Stimulated activated CD8-positive, alpha-beta memory T cell treated with anti-CD3 and anti-CD28 coated beads, Interleukin-2, amount 100 ng/mL, for 1 hour (primary cell): ENCODE measurements at places on chromosomes 1 and 21.

GRCh38 chr1:6184083-6184783 lies 4.1 kb upstream of the CHD5 start:
- no peak for DNase-seq

DNA sequence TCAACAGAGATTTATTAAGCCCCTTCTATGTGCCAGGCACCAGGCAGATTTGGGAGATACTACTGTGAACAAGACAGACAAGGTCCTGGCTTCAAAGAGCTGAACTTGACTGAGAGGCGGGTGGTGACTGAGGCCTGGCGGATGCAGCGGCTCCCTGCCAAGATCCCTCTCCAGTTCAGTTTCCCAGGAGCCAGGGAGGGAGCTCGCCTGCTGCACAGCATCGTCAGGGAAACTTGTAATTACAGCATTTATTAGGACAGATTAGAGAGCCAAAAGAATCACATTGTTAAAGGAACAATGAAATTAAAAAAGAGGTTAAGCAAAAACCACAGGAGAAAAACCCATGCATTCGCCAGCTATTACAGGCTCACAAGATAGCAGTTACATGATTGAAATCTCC lies 55.3 kb downstream of the ETS2 start:
- DNase-seq, result no peak

DNA sequence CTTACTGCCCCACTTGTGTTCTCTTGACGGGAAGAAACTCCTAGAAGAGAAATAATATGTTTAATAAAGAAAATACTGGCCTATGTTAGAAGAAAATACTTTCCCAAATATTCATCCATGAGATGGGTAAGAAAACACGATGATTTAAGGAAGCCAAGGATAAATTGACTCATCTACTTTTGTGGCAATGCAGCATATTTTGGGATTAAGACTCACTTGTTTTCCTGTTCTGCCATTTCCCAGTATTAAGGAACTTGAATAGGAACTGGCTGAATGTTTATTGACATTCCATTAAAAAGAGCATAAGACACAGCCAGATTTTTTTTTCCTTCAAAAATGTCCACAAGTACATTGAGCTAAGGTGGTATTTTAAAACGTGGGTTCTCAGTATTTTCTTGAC lies 10.9 kb upstream of the ADAMTS5 start:
- no peak for DNase-seq

DNA sequence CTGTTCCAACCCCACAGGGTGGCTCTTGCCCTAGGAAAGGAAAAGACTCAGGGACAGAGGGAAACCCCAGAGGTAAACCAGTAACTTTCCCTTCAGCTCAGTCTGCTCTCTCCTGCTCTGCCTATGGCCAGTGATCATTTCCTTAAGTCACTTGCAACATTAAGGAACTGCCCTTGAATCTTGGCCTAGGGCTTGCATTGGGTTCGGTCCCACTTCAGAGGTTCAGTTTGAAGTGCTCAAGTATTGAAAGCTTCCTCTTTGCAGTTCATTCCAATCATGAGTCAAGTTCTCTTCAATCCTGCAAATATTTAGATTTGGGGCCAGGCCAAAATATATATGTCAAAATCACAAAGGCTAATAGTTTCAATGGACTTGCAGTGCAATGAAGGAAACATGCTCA lies 97.7 kb upstream of the IRF2BP2 start:
- no peak for DNase-seq

- no peak for DNase-seq
Measured at GRCh38 chr1:55589671-55590297, 374.6 kb upstream of the USP24 start.

- DNase-seq, result no peak
Measured at GRCh38 chr1:109535971-109536491, 3.6 kb upstream of the GPR61 start.

DNA sequence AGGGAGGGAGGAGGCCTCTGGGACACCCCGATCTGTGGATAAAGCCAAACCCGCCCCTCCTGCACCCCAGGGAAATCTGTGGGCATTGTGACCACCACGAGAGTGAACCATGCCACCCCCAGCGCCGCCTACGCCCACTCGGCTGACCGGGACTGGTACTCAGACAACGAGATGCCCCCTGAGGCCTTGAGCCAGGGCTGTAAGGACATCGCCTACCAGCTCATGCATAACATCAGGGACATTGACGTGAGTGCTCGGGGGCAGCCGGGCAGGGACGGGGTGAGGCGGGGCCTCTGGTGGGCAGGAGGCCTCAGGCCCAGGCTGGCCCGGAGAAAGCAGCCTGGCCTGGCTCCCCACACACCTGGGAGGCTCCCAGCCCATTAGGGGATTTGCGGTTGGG lies 54.7 kb downstream of the ALPL start:
- DNase-seq, result no peak

DNA sequence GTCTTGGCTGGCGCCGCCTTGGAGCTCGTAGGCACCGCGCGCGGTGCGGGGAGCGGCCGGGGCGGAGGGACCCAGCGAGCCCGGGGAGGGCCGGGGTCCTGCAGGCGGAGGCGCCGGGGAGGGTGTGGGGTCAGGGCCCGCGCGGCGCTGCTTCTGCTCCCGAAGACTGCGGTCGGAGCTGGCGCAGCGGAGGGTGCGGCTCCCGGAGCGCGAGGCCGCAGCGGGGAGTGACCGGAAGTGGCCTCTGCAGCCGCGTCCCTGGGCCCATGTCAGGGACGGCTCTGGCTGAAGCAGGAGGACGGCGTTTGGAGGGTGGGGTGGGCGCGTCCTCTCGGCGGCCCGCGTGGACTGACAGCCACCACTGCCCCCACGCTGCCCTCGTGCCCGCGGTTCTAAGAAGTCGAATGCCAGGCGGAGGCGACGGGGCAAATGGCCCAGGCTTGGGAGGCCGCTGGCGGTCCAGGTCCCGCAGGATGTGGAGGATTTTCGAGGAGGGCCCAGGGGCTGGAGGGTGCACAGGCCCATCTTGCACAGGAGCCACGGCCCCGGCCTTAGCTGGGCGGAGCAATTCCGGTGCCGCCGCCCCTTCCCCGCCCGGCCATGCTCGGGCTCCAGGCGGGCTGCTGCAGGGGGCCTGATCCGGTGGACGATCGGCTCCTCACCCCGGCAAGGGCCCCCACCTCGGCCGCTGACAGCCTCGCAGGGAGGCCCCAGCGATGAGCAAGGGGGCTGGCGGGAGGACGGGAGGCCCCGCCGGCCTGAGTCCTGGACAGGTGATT lies 7.7 kb upstream of the ZNF669 start:
- no peak for DNase-seq

- peak; percentile 63 for DNase-seq
Measured at GRCh38 chr1:27395441-27396195, 3.2 kb downstream of the GPR3 start.

- DNase-seq, result no peak
Measured at GRCh38 chr1:212953321-212953720, 3.0 kb downstream of the VASH2 start.

GRCh38 chr1:153532769-153533599 lies 2.8 kb downstream of the S100A6 start:
- peak; percentile 66 for DNase-seq

DNA sequence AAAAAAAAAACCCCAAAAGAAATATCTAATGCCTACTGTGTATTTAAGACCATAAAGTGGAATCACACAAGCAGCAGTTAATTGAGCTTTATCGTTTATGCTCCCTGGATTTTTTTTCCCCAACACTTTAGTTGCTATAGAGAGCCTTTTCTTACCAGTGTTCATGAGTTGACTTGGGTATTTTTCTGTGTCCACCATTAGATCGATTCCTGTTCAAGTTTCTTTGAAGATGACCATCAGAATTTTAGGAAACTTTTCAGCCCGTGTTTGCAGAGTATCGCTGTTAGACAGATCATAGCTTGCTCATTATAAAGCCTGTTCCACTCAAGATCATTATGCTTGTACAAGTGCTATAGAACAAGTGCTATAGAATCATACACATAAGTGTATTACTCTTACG lies 1.5 kb downstream of the RALGPS2 start:
- DNase-seq, result no peak

DNA sequence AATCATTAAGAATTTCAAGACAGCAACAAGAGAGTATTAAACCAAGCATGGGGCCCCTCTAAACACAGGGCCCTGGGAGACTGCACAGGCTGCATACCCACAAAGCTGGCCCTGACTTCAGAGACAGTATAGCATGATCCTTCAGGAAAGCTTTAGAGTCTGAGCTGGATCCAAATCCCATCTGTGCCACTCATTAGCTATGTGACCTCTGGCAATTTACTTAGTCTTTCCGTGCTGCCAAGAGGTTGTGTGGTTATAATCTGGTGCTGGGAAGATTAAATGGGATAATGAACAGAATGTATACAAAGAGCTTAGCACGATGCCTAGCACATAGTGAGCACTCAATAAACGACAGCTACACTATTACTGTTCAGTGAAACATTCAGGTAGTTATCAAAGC lies 4.0 kb downstream of the PHC2 start:
- DNase-seq, result no peak

DNA sequence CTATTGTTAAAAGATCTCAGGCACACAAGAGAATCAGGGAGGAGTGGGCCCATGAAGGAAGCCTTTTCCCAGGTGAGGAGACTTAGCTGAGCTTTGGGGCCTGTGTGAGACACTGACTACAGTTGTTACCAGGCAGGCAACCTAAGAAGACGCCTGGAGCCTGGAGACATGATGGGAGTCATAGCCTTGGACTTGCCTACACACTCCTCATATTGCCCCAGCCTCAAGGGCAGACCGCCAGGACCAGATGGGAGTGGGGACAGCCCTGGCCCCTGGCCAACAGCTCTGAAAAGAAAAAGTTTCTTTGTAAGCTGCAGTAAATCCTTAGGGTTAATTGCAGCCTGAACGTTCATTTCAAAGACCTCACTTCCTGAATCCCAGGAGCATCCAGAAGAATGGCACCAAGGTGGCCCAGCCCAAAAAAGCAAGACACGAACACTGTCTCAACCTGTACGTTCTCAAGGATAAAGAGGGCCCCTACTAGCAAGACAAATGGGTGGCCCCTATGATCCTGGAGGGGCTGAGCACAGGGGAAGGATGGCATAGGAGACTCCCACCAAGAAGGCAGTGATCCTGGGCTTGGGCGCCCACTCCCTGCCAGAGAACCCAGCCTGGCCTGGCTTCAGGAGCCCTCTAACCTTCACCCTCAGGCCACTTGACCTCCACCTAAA lies 33.2 kb upstream of the BTG2 start:
- no peak for DNase-seq

GRCh38 chr1:210342986-210343780 lies 14.5 kb downstream of the HHAT start:
- no peak for DNase-seq

GRCh38 chr1:24952413-24952841 lies 22.4 kb upstream of the RUNX3 start:
- no peak for DNase-seq

GRCh38 chr21:35259457-35259856 lies 210.4 kb upstream of the RUNX1 start:
- DNase-seq, result no peak
